ENCODE measurements at places on chromosomes 6 and 20.

- DNase-seq, result no peak
These were observed 129.8 kb downstream of the TMEM242 start for GRCh38 chr6:157193443-157193996.

DNA sequence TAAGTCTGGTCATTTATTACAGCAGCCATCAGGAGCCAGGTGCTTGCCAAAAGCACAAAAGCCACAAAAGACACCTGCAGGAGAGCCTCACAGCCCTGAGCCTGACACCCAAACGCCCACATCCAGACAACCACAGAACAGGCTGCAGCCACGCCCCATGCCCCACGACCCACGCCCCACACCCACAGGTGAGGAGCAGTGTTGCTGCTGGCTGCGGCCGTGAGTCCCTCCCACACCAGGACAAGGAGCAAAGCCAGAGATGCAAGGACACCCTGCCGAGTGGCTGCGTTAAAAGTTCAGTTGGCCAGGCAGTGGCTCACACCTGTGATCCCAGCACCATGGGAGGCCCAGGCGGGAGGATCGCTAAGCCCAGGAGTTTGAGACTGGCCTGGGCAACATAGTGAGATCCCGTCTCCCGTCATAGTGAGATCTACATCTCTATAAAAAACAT lies 43.0 kb downstream of the SLC2A4RG start:
- DNase-seq, result no peak

DNA sequence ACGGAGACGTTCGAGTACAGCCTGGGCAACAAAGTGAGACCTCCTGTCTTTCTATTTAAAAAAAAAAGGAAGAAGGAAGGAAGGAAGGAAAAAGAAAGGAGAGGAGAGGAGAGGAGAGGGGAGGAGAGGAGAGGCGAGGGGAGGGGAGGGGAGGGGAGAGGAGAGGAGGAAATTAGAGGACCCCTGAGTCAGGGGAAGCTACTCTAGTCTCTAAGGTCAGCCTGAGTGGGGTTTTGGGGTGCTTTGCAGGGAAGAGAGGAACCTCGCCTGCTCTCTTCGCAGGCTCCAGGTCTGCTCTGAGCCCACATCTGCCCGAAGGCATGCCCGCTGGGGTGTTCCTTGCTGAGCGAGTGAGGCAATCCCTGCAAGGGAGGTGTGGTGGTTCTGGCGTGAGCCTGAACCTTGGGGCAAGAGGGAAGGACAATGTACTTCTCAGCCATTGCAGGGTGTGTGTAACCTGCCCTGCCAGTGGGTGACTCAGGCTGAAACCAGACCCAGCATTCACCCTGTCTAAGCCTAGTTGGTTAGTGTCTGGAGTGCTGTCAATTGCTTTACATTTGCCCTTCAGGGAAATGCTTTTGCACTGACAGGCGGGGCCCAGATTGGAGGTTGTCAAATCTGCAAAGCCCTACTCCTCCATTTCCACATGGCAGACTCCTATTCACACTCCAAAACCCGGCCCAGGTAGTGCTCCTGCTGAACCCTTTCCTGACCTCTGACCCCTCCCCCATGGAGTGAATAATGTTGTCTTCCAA lies 15.3 kb upstream of the MMP9 start:
- no peak for DNase-seq

DNA sequence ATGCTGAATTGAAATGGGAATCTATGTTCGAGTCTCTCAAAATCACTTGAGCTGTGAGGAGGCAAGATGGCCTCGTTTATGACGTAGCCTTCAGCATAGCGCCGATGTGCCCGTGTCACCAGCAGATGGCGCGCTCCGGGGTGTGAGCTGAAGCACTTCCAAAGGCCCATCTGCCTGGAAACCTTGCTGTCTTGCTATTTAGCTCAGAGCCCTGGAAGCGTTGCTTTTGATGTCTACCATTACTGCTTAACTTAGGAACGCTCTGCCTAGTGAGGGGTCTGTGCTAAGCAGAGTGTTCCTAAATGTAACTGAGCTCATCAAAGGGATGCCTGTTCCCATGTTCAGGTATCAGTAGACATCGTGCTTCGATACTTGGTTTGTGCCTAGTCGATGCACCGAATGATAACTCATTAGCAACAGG lies 67.7 kb downstream of the SYCP2L start:
- DNase-seq, result peak; percentile 63

GRCh38 chr6:116375262-116375661 lies 4.5 kb downstream of the DSE start:
- no peak for DNase-seq
